ENCODE measurements at places on chromosomes 4 and X.

- no peak for DNase-seq
Observed at GRCh38 chrX:153413731-153414130, 2.5 kb downstream of the ZFP92 start.

DNA sequence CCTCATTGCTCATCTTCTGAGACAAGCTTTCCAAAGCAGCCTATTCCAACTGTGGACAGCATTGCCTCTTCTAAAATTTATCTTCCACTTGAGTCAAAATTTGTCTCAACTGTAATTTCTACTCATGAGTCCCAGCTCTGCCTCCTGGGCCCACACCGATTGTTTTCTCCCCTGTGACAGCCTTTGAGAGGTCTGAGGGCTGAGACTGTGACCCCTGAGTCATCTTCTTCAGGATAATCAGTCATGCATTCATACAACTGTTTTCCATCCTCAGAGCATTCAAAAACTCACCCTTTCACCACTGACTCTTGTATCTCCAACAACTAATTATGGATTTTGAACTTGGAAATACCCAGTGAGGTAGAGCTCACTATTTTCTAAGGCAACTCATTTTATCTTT lies 228.1 kb downstream of the EDA2R start:
- no peak for DNase-seq

DNA sequence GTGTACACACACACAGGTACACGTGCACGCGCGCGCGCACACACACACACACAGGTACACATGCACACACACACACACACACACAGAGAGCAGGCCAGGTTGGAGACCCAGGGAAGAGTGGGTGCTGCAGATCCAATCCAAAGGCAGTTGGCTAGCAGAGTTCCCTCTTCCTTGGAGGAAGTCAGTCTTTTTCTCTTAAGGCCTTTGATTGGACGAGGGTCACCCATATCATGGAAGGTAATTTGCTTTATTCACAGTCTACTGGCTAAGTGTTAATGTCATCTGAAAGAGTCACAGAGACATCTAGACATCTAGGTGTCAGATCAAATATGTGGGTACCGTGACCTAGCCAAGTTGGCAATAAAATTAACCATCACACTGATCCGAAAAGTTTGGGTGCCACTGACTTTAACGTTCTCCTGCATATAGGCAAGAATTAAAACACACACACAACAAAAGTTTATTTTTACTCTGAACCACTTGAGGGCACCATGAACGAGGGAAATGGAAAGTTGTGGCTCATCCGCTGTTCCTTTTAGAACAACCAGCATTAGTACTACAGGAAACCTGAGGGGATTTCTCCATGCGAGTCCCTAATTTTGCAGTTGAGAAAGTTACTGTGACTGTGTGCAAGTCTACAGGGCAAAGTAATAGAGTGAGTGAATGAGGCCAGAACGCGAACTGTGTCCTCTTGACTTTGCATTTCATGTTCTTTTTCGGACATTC lies 66.0 kb upstream of the STOX2 start:
- no peak for DNase-seq

DNA sequence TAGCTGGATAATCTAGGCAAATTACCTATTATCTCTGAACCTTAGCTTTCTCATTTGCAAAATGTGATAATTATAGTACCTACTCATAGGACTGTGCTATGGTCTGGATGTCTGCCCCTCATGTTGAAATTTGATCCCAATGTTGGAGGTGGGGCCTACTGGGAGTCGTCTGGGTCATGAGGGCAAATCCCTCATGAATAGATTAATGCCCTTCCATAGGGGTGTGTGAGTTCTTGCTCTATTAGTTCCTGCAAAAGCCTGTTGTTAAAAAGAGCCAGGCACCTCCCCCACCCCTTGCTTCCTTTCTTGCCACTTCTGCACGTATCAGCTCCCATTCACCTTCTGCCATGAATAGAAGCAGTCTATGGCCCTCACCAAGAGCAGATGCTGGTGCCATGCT lies 73.9 kb downstream of the SERTM2 start:
- no peak for DNase-seq

- DNase-seq = no peak
Observed at GRCh38 chr4:74331252-74331651, 23.0 kb downstream of the EPGN start.

DNA sequence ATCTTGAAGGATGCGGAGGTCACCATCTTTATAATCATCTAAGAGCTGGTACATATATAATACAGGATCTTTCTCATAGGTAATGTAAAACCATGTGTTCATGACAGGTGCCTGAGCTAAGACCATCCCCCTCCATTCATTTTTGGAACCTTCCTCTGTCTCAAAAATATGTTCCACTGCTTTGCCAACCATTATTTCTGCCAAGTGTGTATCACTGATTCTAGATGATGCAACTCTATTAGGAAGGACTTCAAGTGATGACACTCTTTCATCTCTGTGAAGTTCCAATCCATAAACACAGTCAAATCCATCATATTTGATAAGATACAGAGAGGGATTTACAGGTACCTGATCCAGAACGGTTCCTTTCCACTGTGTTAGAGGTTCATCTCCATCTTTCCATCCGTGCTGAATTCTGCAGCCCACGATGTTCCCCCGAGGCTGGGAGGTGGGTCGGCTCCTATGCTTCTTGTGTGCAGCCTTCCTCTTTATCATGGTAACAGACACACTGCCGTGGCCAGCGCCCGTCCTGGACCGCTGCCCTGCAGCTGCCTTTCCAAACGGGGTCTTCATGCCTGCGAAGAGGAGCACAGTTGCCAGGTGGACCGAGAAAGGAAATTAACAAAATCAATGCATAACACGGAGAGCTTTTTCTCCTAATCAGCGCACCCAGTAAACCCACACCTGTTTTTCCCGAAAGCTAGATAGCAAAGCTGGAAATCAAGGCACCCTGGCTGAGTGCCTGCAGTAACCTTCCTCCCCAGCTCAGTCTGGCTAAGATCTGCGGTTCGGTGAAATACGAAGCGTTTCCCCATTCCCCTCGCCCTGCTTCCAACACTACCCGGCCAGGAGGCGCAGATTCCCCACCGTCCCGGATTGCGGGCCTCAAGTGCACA lies 718 bp downstream of the SPIN3 start:
- DNase-seq = peak; percentile 15

- DNase-seq = no peak
Observed at GRCh38 chr4:33626221-33626620, 2618.1 kb downstream of the ARAP2 start.

GRCh38 chrX:124373348-124373747 lies 27.0 kb downstream of the SH2D1A start:
- no peak for DNase-seq

- DNase-seq = no peak
Observed at GRCh38 chrX:112233164-112233563, 150.6 kb upstream of the TRPC5 start.

- no peak for DNase-seq
Observed at GRCh38 chr4:182884040-182884439, 33.1 kb downstream of the DCTD start.

- no peak for DNase-seq
Observed at GRCh38 chr4:155891058-155891457, 12.4 kb upstream of the TDO2 start.

- DNase-seq = no peak
Observed at GRCh38 chr4:75169427-75169826, 236.5 kb downstream of the PARM1 start.

GRCh38 chr4:13794819-13795565 lies 167.5 kb upstream of the BOD1L1 start:
- no peak for DNase-seq

- no peak for DNase-seq
Observed at GRCh38 chrX:37755025-37755424, 24.8 kb upstream of the CYBB start.

DNA sequence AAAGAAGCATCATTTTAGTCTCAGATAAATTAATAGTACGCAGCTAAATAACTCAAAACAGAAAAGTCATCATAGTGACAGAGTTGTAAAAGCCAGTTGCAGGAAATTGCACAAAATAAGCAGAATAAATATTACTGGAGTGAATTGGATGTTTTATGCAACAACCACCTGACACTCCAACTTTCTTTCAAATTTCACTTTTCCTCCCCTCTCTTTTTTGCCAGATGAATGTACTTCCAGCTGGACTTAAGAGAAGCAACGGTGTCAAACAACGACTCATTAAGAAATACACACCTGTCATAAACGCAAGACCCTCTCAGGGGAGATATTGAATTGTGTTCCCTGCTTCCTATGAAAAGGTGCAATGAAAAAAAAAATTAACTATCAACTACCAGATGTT lies 120.2 kb upstream of the HCCS start:
- DNase-seq = no peak

- DNase-seq = no peak
Observed at GRCh38 chr4:155600244-155600643, 66.4 kb upstream of the GUCY1A1 start.

- no peak for DNase-seq
Observed at GRCh38 chr4:149029056-149029651, 586.9 kb upstream of the NR3C2 start.

GRCh38 chrX:24426921-24427746 lies 38.0 kb upstream of the PDK3 start:
- DNase-seq = no peak

DNA sequence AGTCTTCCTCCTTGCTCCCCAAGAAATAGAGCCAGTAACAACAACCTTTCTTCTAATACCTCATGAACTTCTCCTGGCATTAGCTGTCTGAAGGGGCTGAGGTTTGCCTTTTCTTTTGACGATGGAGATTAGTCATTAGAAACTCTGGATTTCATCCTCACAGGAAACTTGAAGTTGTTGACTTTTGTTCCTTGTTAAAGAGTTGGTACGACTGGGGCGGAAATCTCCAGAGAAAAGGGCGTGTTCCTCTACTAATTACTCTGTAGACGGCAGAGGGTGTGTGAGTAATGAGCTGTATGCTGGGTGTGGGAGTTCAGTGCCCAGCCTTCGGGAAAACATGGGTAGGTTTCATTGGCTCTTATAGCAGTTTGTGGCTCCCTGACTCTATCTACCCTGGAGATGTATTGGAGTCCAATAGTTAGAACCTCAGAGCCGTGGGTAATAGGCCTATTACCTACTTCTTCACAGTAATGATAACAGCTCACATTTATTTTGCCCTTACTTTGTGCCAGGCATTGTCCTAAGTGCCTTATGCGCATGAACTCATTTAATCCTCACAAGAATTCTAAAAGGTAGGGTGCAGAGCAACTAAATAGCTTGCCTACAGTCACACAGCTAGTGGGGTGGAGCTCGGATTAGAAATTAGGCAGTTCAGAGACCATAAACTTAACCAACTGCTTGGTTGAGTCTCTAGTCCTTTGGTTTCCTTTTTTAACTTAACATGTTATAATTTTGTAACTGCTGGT lies 23.4 kb downstream of the TMEM164 start:
- no peak for DNase-seq

DNA sequence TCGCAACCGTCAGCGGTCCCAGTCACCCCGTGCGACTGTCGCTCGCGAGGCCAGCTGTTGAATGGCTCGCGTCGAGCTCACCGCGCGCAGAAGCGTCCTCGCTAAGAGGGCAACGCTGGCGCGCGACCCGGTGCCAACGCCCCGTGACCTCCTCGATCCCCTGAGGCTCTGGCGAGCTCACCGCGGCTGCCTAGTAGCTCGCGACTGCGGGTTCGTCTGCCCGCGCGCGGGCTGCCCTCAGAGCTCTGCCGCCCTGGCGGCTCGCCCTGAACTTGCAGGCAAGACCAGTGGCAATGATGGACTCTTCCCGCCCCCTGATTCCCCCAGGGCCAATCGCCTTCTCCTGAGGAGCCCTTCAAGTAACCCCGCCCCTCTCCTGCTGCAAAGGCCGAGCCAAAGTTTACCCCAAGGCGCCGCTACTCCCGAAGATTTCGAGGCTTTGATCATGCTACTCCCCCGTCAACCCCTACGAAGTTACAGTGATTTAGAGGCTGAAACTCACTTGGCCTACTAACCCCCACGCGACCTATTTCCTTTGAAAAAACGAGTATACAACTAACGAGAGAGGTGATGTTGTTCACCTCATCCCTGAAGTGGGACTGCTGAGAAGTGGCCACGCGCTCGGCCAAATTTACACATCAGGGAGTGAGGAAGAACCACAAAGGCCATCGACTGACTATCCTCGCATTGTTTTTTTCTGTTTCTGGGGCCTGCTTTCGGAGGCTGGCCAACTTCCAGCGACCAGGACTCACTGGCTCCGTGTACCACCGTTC lies 37.5 kb downstream of the PGRMC1 start:
- DNase-seq = peak; percentile 64

- DNase-seq = no peak
Observed at GRCh38 chr4:47752214-47752613, 85.7 kb downstream of the CORIN start.

DNA sequence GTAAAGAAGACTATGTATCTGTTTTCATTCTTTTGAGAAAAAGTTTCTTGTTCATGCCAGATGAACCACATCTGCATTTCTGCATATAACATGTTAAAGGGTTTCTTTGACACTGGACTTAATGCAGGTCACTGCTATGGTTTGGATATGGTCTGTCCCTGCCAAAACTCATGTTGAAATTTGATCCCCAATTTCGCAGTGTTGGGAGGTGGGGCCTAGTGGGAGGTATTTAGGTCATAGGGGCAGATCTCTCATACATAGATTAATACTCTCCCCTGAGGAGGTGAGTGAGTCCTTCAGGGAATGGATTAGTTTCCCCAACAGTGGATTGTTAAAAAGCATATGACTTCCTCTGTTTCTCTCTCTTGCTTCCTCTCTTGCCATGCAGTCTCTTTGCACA lies 45.9 kb upstream of the TMEM33 start:
- DNase-seq = no peak

DNA sequence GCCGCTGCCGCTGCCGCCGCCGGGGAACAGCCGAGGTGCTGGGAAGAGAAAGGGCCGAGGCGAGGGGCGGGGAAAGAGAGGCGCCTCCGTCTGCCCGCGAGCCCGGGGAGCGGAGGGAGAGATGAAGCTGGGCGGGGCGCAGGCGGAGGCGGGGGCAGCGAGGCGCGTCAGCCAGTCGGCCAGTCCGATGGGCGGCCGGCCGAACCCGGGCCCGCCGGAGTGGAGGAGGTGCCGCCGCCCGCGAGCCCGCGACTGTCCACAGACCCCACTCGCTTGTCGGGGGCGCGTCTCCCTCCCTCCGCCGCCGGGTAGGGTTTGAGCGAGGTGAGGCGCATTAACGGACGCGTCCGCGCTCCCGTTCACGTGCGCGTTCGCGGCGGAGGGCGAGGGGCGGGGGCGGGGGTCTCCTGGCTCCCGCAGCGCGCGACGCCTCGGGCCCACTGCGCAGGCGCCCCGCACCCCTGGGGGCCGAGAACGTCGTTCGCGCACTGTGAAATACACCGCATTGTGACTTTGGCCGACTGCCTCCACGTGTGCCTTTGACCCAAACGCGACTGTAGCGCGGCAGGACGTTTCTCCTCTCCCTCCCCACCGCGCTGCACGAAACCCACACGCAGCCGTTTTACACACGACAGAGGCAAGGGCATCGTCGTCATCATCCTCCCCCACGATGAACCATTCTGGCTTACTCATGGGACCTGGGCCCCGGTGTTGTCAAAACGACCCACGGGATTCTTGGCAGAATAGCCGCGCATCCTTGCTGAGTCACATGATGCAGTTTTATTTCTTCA lies at the start of gene NUDT11:
Gene NUDT11 (minus strand): TSS at position 92 of the 791 bp plus-strand sequence. CDS start 148 bp downstream, outside the sequence.
- DNase-seq = peak; percentile 65

DNA sequence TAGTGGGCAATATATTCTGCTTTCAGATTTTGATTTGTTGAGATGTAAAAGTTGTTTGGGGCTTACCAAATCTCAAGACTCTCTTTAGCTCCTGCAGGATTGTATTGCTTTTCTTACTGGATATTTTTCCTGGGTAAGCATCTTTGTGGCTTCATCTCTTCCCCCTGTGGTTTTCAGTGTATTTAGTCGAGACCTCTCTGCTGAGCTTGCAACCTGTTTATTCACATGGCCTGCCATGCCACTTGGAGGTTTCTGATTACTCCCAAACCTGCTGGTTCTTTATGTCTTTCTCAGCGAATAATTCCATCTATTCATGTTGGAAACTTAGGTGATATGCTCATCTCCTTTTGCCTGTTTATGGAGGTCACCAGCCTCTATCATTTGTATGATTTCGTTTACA lies 10.9 kb downstream of the CCNG2 start:
- no peak for DNase-seq
